GM12878 (cell line): ENCODE measurements at places on chromosomes 11 and 22.

DNA sequence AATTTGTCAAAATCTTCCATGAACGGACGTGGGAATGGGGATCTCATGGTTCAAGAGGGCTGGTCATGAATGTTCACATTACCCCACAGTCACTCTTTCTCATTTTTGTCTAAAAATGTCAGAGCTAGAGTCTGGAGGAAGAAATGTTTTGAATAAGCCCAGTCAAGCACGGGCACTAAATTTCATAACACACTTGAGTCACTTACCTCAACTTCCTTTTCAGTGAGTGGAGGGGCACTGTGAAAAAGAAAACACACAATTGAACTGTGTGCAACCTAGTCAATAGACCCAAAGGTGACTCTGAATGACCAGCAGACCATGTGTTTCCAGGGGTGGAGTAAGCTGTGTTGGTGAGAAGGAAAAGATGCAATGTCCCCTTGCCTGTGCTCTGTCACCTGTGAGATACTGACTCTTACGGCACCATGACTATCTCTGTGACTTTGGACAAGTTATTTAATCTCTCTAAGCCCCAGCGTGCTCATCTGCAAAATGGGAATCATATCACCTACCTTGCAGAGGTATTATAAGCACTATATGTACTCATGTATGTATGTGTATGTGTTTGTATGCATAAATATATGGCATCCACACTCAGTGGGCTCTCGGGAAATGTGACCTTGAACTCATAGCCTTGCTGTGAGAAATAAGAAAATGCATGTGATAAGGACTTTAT is 38.2 kb upstream of the LYVE1 start:
- H3K4me1 ChIP-seq, result peaks cover 11% of the 10 kb centered on the region
- H3K27ac ChIP-seq, result no peak overlapping the region
- H3K27me3 ChIP-seq, result no peaks in the 10 kb centered on the region; the same call in 1 of the 2 replicates

GRCh38 chr22:42792909-42793847 is 63.9 kb downstream of the ARFGAP3 start:
- H3K4me3 ChIP-seq, result no peak overlapping the region
- peaks cover 7% of the 10 kb centered on the region for H3K36me3 ChIP-seq
- DNase-seq, result no peak
- no peaks in the 10 kb centered on the region for H3K27me3 ChIP-seq
- no peak overlapping the region for H3K27ac ChIP-seq
- no peaks in the 10 kb centered on the region for H3K4me1 ChIP-seq

- no peaks in the 10 kb centered on the region for H3K36me3 ChIP-seq
- H3K4me1 ChIP-seq, result no peaks in the 10 kb centered on the region
- H3K4me3 ChIP-seq, result no peak overlapping the region
Observed at GRCh38 chr11:45609902-45610301, 55.5 kb downstream of the CHST1 start.

- H3K4me1 ChIP-seq, result peaks cover 3% of the 10 kb centered on the region; the same call in 1 of the 2 replicates
- H3K36me3 ChIP-seq, result no peaks in the 10 kb centered on the region
- no peak for DNase-seq
- H3K27ac ChIP-seq, result no peak overlapping the region
Observed at GRCh38 chr22:41983513-41984405, 14.5 kb downstream of the SEPTIN3 start.

DNA sequence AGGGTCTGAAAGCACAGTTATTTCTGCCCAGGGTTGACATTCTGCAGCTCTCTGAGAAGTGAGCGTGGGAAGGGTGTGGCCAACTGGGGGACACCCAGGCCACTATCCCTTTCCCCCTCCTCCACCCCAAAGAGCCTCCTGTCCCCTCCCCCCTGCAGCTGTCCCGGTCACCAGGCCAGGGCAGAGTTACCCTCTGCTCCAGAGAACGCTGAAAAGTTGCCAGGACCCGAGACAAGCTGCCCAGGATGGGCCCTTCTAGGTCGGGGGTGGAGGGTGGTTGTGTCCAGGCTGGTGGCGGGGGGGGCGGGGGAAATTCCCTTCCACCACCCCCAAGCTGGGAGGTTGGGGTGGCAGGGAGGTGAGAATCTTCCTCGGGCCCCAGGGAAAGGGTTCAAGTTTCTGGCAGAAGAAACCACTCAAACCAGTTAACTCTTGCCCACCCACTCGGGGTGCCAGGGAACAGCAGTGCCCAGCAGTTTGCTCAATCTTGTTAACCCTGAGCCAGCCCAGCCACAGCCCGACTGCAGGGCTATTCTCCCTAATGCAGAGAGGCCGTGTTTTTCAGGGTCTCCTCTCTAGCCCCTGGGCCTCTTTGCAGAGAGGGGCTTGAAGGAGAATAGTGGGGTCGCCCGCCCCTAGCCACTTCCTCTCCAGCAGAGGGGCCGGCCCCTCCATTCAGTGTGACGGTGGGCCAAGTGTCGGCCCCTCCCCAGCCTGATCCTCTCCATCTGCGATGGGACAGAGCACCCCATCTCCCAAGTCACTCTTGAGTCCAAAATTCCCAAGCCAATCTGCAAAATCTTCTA is 697 bp downstream of the LGALS1 start:
- peak overlapping the region; percentile 85 for H3K27ac ChIP-seq
- H3K36me3 ChIP-seq, result peaks cover 2% of the 10 kb centered on the region; the same call in 1 of the 2 replicates
- no peaks in the 10 kb centered on the region for H3K27me3 ChIP-seq
- H3K4me3 ChIP-seq, result peak overlapping the region; percentile 91

DNA sequence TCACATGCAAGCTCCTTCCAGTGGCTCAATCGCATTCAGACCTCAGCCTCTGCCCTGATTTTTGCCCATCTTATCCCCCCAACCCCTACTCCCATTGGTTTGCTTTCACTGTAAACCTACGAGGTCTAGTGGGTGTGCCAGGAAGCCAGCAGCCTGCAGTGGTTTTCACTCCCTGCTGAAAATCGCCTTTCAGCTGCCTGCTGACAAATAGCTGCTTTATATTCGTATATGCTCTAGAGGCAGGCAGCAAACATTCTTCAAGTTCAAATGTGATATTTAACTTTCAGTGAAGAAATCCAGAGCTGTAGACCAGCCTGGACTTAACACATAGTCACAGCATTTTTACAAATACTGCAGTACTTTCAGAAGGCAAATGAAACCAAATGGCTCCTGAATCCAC is 92.8 kb upstream of the APOA1 start:
- H3K4me3 ChIP-seq, result peak overlapping the region; percentile 26; the same call in 1 of the 2 replicates
- no peak overlapping the region; the same call in 1 of the 2 replicates for H3K27ac ChIP-seq
- peaks cover 55% of the 10 kb centered on the region for H3K4me1 ChIP-seq
- H3K36me3 ChIP-seq, result no peaks in the 10 kb centered on the region
- no peaks in the 10 kb centered on the region for H3K27me3 ChIP-seq

- H3K27ac ChIP-seq, result no peak overlapping the region
- H3K27me3 ChIP-seq, result no peaks in the 10 kb centered on the region
- no peak overlapping the region for H3K4me3 ChIP-seq
- peaks cover 5% of the 10 kb centered on the region for H3K36me3 ChIP-seq
Observed at GRCh38 chr11:9139628-9140357, 48.4 kb upstream of the SCUBE2 start.

DNA sequence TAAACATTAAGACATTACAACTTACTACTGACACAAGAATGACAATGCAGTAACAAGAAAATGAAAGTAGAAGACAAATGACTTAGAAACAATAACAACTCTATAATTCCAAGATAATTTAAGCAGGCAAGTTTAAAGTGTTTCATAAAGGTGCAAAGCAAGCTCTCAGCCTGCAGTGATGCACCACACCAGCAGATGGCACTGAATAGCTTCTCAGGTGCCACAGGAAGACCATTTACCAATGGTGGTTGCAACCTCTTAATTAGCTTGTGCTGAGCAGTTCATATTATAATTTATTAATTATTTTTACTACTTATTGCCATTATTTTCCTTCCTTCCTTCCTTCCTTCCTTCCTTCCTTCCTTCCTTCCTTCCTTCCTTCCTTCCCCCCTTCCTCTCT is 60.6 kb downstream of the NXPE2 start:
- H3K27ac ChIP-seq, result no peak overlapping the region
- no peak overlapping the region for H3K4me3 ChIP-seq
- no peak for DNase-seq
- no peaks in the 10 kb centered on the region for H3K4me1 ChIP-seq

GRCh38 chr11:123206791-123207434 is 11.9 kb upstream of the CLMP start:
- H3K27me3 ChIP-seq, result peaks cover 4% of the 10 kb centered on the region; the same call in 1 of the 2 replicates
- no peaks in the 10 kb centered on the region for H3K36me3 ChIP-seq
- H3K4me3 ChIP-seq, result no peak overlapping the region
- H3K4me1 ChIP-seq, result 0 out of 2 replicates have a peak, but pooled peaks cover 3% of the 10 kb centered on the region

GRCh38 chr11:30431127-30431814 is 108.4 kb downstream of the ARL14EP start:
- DNase-seq, result no peak
- no peaks in the 10 kb centered on the region for H3K36me3 ChIP-seq
- H3K4me1 ChIP-seq, result no peaks in the 10 kb centered on the region
- H3K4me3 ChIP-seq, result no peak overlapping the region

GRCh38 chr11:1859004-1859403 is 6.1 kb downstream of the LSP1 start:
- H3K27me3 ChIP-seq, result no peaks in the 10 kb centered on the region
- no peak overlapping the region for H3K27ac ChIP-seq
- DNase-seq, result no peak
- no peak overlapping the region for H3K4me3 ChIP-seq
- peaks cover 26% of the 10 kb centered on the region for H3K4me1 ChIP-seq
- peaks cover 5% of the 10 kb centered on the region; the same call in 1 of the 2 replicates for H3K36me3 ChIP-seq
